ENCODE measurements at places on chromosomes 11 and 22.

DNA sequence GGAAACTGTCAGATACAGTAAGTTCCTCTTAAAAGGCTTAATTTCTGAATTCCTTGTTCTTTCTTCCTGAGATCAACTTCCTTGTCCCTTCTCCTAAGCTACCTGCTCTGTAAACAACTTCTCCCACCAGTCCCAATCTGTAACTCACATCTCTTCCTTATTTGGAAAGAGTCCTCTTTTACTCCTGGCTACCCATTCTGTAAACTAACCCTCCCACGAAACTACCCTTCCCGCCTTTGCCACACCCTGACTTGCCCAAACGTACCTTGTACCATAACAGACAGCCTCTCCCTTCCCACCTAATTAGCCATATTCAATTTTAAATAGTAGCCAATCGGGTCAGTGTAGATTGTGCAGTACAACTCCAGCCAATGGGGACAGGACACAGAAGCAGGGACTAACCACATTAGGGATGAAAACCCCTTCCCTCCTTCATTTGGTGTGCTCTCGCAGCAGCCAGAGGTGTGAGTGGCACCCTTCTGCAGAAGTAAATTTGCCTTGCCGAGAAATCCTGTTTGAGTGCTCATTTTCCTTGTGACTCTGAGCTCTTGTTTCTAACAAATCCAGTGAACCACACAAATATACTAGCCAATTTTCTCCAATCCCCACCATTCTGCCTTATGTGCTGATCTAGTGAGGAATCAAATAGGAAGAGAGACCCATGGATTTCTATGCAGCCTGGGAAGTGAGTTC lies 49.5 kb downstream of the ZNF280B start:
- DNase-seq = no peak

DNA sequence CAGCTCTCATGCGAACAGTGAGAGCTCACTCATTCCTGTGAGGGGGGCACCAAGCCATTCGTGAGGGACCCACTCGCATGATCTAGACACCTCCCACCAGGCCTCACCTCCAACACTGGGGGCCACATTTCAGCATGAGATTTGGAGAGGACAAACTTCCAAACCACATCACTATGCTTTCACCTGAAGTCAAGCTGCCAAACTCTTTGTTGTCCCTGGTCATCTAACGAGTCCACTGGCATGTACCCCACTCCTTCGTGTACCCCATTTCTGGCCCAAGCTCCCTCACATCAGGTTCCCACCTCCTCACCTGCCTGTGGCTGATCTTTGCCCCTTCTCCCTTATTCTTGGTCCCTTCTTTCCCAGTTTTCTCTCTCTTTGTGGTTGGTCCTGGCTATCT lies 198.9 kb downstream of the ADAMTS15 start:
- no peak for DNase-seq

- no peak for DNase-seq
Observed at GRCh38 chr11:115420505-115420904, 83.7 kb downstream of the CADM1 start.

DNA sequence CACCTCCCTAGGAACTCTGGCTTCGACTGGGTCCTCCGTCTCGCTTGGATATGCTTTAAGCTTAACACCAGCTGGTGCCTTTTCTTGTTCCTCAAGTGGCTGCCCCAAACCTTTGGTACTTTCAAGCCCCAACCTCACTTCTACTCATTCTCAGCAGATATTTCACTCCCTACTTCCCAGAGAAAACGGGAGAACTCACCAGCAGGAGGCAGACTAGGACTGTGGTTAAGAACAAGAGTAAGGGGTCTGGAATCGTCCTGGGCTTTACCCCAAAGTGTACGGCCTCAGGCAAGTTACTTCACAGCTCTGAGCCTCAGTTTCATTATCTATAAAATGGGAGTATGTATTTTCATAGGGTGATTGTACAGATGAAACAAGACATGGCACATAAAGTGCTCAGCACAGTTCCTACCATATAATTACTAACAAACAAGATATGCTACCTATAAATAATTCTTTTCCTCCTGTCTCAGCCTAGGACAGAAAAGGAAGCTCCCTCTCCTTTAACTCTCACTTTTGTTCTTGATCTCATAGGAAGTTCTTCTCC lies 37.8 kb downstream of the PAMR1 start:
- DNase-seq = no peak

DNA sequence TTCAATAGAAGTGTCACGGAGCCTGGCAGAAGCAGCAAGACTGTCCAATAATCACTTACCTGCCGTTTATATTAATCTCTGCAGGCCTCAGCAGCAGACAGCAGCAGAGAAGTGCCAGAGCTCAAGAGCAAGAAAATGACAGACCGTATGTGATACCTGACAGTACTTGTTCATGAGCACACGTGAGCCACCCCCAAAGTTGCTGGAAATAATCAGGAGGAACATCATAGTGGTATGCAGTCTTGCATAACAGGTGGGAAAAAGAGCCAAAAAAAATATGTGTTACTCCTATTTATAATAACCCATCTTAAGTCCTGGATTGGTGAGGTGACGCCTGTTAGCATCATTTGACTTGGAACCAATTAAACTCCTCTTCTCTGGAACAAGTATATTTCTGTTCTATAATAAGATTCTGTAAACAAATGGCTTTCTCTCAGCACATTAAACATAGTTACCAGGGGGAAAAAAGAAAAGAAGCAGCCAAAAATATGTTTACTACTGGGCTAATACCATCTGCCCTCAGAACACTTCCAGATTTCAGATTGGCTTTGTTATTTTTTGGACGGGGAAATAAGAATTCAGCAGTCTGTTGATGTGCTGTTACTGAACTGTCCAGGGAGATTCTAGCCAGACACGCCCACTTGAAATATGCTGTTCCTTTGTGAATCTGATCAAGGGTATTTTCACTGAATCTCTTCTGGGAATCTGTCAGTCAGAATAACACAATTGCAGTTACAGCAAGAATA lies 7.9 kb upstream of the SLN start:
- no peak for DNase-seq

GRCh38 chr11:33272338-33273107 lies 15.3 kb downstream of the HIPK3 start:
- no peak for DNase-seq

GRCh38 chr11:118691926-118692830 lies 12.7 kb upstream of the TREH start:
- no peak for DNase-seq

DNA sequence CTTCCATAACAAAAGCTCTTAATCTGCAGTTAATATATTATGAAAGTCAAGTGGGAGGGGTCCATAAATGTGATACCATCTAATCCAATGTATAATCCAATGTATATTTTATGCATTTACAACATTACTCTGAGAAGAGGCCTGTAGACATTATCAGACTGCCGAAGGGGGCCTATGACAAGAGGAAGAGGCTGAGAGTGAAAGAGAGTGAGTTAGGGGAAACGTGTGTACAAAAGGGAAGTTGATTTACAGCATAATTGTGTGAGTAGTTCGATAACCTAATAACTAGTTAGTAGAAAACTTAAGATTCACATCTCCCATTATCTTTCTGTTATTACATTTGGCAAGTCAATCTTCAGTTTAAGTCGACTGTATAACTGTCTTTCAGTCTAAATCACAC lies 86.6 kb downstream of the DDX10 start:
- no peak for DNase-seq

DNA sequence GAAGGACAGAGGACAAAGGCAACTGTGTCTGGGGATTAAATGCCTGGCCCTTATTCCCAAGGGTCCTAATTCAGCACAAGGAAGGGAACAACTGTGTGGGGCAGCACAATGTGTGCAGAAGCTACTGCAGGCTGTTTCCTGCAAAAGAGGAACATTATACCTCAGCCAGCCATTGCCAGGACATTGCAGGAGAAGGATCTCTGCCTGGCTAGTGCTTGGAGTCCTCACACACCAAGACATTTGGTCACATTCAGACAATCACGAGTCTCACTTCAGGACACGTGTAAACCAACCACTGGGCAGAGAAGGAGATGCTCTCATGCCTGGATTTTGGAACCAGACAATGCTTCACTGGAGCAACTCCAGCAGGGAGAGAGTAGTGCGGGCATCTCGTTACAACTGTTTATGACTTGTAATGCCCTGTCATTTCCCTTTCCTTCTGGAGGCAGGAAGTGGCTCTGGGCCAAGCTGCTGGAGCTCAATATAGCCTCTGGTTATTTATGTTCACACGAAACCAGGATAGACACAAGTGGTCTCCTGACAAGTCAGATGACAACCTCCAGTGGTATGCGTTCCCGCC lies 23.9 kb upstream of the ZC3H12C start:
- no peak for DNase-seq

- DNase-seq = no peak
Observed at GRCh38 chr11:101369835-101370234, 214.0 kb downstream of the TRPC6 start.

DNA sequence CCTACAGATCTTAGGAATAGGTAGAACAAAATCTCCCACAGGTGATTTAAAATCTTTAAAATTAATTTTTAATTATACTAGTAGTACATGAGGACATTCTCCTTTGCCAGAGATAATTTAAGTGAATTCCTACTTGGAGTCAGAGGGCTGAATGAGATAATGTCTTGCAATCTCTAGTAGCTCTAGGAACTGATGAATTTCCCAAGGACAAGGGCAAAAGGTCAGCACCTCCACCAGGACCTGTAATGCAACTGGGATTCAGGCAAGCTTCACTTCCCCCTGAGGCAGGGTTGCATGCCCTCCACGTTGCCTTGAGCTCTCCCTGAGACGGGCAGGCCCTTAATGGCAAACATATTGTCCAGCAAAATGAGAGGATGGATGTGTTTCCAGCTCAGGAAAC lies 330.3 kb upstream of the PITPNB start:
- DNase-seq = no peak

Data from activated CD8-positive, alpha-beta memory T cell treated with anti-CD3 and anti-CD28 coated beads for 48 hours (primary cell).